ENCODE measurements at places on chromosomes 11 and 22.
A peak's percentile ranks its signal among the peaks of the same experiment; 100 is the strongest.

DNA sequence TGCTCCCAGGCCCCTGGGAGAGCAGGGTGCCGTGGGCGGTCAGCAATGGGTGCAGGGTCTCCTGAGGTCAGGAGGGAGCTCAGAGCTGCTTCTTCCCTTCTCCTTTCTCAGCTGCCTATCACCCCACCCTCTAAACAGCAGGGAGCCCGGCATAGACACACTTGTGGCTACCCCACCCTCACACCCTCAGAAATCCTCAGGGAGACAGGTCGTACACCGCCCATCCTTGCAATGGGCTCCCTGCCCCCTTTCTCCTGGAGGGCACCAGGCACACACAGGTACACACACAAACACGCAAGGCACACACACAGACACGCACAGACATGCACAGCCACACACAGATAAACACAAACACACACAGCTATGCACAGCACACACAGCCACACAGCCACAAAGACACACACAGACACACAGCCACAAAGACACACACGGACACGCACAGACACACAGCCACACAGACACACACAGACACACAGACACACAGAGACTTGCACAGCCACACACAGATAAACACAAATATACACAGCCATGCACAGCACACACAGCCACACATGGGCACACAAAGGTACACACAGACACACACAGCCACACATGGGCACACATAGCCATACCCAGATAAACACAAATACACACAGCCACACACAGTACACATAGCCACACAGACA lies 44.9 kb upstream of the TH start:
- no peak for DNase-seq

- DNase-seq = no peak
Measured at GRCh38 chr11:45145083-45145378, 1.4 kb upstream of the PRDM11 start.

DNA sequence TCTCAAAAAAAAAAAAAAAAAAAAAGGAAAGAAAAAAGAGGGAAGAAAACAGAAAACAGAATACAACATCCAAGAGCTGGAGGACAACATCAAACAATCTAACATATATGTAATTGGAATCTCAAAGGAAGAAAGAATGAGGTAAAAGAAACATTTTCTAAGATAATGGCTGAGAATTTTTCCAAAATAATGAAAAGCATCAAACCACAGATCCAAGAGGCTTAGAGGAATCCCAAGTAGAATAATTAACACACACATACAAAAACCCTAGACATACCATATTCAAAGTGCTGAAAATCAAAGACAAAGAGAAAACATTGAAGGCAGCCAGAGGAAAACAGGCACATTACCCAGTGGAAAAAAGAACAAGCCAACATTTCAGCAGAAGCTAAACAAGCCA lies 4.9 kb downstream of the SULT4A1 start:
- no peak for DNase-seq

- DNase-seq = peak; percentile 88
Measured at GRCh38 chr22:40491990-40492631, 121.7 kb downstream of the SGSM3 start.

- no peak for DNase-seq
Measured at GRCh38 chr22:48893288-48894063, 934.2 kb downstream of the BRD1 start.

DNA sequence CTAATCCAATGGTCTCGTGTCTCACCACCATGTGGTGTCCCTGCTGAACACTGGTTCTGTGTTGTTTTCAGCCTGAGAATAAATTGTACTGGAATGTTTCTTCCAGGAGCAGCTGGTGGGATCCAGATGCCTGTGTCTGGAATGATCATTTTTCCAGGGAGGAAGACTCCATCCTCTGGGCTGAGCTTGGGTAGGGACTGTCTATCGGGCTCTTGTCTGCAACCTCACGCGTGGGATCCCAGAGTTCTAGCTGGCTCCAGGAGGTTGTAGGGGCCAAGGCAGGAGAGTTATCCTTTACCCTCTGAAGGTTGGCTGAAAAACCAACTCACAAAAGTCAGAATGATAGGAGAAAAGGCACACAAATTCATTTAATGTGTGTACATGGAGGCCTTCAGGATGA lies 144.1 kb upstream of the B3GAT1 start:
- DNase-seq = no peak

DNA sequence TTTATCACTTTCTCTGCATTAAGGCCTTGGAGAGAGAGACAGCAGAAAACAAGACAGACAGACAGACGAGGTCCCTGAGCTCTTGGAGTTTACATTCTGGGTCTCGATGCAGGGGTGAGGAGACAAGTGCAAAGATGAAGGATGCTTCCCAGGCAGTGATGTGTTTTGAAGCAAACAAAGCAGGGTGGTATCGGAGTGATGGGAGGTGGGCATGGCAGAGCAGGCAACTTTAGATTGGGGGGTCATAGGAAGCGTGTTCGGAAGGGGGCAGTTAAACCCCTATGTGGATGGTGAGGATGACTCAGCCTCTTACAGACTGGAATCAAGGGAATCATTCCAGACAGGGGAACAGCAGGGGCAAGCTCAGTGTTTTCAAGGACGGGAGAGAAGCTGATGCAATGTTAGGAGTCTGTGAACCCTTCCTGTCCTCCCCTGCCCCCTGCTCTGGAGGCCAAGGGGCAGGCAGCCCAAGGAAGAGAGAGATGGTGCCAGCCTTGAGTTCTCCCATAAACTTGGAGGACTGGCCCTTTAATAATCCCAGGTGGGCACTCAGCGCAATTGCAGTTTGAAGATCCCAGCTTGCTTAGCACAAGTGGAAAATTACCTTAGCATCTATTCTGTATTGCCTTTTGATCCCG lies 180.2 kb downstream of the CHST1 start:
- DNase-seq = no peak

- no peak for DNase-seq
Measured at GRCh38 chr11:131409345-131409744, 38.9 kb downstream of the NTM start.

DNA sequence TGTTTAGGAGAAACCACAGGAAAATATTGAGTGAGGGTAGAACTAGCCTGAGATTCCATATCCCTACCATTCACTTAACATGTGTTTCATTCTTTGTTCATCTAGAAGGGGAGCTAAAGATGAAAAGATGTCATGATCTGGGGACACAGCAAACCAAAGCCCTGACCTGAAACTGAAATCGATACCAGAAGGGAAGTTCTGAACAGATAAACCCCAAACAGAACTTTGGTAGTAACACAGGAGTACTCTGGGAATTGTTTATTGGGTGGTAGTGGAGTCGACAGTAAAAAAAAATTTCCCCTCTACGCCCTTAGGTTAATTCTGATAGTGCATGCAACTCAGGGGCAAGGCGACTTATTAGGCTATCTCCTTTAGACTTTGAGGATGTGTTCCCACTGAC lies 27.2 kb downstream of the OR2AT4 start:
- no peak for DNase-seq

GRCh38 chr11:44623341-44623730 lies 57.9 kb downstream of the CD82 start:
- DNase-seq = peak; percentile 5

Measured in Ammon's horn (tissue), 1 donor.